Effector memory CD4-positive, alpha-beta T cell (primary cell): ENCODE measurements at places on chromosomes 13 and 19.

GRCh38 chr19:5472286-5472685 lies 17.1 kb downstream of the ZNRF4 start:
- no peak for DNase-seq

- DNase-seq: peak; percentile 32
Measured at GRCh38 chr19:3210347-3211017, 14.0 kb upstream of the CELF5 start.

DNA sequence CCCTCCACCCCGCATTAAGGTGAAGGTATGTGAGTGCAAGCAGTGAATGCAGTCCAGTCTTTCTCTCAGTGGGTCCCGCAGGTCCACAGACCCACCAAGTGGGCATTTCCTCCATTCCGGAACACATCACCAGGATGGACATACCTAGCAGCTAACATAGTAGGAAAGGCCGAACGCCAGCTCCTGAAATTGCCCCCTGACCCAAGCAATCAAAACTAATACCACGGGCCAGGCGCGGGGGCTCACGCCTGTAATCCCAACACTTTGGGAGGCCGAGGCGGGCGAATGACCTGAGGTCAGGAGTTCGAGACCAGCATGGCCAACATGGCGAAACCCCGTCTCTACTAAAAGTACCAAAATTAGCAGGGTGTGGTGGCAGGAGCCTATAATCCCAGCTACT lies 71.7 kb upstream of the VSTM2B start:
- DNase-seq: no peak

- no peak for DNase-seq
Measured at GRCh38 chr13:70856711-70857110, 748.5 kb upstream of the KLHL1 start.

DNA sequence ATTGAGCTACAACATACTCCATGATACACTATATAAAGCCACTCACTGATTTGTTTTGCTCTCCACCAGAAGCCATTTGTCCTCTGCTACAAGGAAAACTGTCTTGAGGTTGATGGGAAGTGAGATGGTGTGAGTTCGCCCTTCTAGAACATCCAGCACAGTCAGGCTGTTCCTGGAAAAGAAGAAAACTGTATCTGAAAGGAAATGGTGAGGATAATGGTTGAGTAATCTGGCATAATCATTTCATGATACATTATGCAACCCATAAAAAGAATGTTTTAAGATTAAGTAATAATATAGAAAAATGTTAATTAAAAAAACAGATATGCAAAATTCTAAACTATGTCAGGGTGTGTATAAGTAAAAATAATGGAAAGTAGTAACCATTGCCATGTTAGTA lies 233.9 kb downstream of the RGCC start:
- DNase-seq: no peak

DNA sequence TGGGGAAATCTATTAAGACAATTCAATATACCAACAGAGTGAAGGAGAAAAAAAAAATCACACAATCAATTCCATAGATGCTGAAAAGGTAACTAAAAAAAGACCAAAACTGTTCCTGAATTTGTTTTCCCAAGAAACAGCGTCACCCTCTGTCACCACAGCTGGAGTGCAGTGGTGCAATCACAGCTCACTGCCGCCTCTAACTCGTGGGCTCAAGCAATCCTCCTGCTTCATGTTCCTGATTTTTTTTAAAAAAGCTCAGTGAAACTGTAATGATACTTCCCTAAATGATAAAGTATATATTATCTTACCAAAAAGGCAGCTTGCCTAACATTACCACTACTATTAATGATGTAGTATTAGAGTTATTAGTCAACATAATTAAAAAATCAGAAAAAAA lies 19.6 kb upstream of the ZFP14 start:
- DNase-seq: no peak

- DNase-seq: no peak
Measured at GRCh38 chr13:112984954-112985802, 16.2 kb downstream of the MCF2L start.

GRCh38 chr19:48696353-48697010 lies 711 bp downstream of the FUT2 start:
- no peak for DNase-seq

DNA sequence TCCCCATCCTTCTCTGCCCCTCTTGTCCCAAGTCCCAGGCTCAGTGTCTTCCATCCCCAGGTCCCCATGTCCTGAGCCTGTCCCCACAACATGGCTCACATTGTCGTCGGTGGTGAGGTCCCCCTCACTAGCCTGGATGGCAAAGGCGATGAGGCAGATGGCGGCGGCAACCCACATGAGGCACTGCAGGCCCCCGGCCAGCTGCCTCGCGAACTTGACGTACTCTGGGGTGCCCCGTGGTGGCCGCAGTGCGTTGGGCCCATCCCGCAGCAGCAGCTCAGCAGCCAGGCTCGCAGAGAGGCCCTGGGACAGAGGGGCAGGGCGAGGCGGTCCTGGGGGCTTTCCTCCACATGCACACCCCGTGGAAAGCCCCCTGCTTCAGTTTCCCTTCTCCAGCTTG lies 1.1 kb downstream of the ATP4A start:
- DNase-seq: no peak

- no peak for DNase-seq
Measured at GRCh38 chr13:28820099-28821051, at the start of gene MTUS2. MTUS2 (plus strand) TSS chr13:28820339.

DNA sequence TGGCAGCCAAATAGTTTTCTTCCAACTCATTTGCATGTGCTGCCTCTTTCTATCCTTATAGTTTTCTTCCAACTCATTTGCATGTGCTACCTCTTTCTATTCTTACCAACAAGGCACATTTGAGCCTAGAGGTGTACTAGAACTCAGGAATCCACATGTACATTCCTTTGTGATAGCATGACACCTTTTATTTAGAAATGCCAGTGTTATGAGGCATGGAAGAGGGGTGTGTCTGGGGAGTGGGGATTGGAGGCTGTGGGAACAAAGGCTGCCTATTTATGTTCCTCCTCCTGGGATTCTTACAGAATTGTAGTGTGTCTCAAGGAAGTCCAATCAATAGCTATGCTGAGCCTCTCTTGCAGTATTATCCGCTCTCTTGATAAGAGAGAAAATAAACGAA lies 966.7 kb downstream of the PCDH17 start:
- DNase-seq: no peak

- DNase-seq: no peak
Measured at GRCh38 chr13:44142540-44142867, 231.1 kb upstream of the SERP2 start.

DNA sequence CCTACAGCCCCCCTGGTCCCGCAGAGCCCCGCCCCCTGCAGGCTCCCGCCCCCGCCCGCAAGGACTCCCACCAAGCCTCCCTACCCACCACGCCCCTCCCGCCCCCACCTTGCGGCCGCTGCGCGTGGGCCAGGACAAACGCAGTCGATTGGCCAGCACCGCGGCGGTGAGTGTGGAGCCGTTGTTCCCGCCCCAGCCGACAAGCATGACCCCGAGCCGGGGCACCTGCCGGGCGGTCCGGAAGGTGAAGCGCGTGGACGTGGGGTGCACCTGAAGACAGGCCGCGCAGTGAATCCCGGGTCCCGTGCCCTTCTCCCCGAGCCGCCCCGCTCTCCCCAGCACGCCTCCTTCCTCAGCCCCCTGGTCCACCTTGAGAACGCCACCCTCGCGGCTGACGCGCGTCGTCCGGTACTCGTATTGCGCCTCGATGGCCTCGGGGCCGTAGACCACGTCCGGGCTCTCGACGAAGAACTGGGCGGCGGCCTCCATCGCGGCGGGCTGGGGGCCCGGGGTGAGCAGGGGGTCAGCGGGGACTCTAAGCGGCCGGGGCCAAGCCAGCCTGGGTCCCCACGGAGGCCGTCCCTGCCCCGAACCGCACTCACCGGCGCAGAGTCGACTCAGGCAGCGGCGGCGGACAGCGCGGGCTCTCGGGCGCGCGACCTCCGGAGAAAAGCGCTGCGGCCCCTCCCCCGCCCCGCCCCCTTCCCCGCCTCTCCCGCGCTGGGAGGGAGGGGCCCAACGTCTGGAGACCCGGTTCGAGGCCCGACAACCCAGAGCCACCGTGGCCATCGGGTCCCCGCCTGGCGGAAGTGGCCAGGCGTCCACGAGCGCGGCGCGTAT lies at the start of gene ISYNA1:
Gene ISYNA1 (minus strand): TSS at position 643 of the 840 bp plus-strand sequence. CDS start 154 bp downstream, at position 489.
- DNase-seq: peak; percentile 60

DNA sequence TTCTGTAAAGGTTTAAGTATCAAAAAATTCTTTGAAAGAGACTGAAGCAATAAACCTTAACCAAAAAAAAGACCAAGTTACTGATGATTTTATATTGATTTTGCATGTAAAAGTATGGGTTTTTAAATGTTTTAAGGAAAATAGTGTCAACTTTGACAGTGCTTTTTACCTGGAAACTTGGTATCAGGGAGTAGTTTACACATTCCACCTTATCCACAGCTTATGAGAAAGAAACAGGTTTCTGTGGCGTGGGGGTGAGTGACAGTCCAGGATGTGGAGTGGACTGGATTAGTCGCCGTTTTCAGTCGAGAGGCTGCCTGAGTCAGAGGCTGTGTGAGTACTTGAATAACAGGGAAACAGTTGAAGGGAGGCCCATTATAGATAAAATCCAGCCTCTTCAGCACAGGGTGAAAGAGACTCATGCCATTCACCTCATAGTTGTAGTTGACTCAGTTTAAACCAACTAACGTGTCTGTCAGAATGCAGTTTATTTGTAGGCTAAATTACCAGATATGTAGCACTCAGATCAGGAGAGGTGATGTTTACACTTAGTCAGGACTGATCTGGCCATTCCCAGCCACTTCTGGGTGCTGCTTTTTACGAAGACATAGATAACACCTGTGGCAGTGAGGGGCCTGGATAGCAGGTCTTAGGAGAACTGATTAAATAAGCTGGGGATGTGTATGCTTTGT lies 595 bp upstream of the GPR183 start:
- no peak for DNase-seq

GRCh38 chr13:71758828-71759227 lies 108.2 kb downstream of the DACH1 start:
- no peak for DNase-seq

GRCh38 chr19:46213156-46213555 lies 16.4 kb upstream of the IGFL1 start:
- no peak for DNase-seq

DNA sequence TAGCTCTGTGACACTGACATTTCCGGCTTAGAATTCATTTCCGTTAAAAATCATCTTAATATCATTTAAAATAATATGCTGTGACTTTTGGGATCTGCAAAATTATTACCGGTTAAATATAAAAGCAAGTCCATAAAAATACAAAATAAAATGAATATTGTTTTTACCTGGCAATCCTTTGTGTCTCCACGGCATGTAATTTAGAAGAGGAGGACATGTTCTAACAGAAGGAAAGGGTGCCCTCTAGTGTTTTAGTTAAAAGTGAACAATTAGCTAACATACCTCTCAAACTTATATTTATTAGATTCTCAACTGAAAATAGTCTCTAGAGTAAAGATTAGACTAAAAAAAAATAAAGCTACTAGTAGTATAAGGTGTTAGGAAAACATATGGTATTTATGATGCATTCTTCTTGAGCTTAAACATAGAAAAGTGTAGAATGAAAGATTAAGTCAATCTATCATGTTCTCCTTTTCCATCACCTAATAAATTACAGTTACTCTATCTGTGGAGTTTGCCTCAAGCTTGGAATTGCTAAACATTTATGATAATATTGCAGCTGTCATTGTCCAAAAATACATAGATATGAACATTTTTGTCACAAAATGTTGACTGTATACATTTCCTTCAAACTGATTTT lies 676.7 kb upstream of the SPRY2 start:
- DNase-seq: no peak

DNA sequence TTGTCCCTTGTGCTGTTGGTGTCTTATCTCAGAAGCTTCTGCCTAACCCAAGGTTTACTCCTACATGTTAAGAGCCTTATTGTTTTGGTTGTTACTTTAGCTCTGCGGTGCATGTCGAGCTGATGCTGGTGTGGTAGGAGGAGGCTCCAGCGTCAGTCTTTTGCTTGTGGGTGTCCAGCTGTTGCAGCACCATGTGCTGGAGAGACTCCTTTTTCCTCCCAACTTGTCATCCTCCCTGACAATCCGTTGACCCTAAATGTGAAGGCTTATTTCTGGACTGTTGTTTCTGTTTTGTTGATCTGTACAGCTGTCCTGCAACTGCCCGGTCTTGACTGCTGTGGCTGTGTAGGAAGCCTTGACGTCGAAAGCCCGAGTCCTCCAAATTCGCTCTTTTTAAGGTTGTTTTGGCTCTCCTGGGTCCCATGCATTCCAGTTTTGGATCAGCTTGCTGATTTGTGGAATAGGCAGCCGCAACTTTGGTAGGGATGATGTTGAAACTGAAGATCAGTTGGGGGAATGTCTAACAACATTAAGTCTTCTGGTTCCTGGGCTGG lies 15.3 kb downstream of the NAXD start:
- DNase-seq: no peak

DNA sequence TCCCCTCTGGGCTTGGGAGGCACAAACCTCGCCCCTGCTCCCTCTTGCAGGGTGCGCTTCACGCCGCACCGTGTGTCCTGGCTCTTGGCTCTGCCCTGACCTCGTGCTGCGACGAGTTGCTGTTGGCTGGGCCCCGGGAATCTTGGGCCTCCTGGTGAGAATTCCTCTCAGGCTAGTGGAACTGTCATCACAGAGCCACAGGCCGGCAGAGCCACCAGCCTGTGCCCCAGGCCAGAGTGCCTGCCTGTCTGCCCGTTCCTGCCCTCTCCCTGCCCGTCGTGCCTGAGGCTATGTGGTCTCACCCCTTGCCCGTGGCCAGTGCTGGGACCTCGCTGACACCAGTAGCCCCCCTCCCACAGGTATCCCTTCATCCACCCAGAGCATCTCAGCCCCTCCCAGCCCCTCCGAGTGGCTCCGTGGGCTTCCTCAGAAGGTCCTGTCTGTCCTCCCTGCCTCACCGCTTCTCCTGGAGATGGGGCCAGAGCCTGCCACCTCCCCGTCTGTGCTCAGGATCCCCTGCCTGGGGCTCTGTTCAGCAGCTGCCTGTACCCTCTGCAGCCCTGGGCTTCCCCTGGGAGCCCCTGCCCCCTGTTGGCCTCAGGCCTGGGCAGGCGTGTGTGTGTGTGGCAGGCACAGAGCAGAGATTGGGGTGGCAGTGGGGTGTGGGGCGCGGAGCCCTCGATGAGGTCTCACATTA lies 13.3 kb downstream of the NDUFB7 start:
- no peak for DNase-seq

DNA sequence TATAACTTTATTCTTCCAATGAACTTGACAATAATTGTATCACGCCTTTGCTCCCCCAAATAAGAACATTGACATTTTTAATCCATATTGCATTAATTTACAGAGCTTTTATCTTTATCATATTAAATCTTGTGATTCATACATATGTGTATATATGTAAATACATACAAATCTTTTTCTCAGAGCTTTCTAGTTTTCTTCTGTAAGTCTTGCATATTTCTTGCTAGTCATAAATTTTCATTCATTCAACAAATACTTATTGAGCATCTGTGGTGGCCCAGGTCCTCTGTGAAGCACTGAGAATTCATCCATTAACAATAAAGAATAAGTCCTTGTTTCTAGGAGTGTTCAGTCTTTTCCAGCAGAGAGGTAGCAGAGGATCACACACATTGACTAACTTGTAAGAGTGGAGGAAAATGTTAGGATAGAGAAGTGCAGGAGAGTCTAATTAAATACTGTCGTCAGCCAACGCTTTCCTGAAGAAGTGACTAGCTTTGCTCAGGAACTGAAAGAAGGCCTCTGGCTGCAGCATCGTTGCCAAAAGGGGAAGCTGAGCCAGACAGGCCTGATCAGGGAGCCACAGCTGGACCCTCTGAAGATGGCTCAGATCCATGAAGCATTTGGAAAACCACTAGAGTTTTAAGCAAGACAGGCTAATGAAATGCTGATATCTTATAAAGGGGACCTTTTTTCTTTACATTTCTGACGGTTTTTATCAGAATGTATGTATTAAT lies 38.6 kb upstream of the LAMP1 start:
- no peak for DNase-seq
